ENCODE measurements at places on chromosomes 3 and 15.

DNA sequence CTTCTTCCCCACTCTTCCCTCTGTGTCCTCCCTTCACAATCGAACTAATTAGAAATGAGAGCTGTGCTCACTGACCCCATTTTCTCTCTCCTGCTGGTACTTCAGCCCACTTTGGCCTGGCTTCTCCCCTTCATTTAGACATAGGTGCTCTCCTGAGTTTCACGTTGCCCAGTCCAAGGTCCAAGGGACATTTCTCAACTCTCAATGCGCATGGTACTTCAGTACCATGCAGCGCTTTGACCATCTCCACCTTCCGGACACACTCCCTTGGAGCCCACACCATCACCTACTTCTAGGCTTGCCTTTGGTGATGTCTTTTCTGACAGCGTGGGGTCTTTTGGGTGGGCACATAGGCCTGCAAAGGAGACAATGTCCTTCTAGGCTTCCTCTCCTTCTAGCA lies 99.7 kb downstream of the ABHD5 start:
- no peak for DNase-seq

DNA sequence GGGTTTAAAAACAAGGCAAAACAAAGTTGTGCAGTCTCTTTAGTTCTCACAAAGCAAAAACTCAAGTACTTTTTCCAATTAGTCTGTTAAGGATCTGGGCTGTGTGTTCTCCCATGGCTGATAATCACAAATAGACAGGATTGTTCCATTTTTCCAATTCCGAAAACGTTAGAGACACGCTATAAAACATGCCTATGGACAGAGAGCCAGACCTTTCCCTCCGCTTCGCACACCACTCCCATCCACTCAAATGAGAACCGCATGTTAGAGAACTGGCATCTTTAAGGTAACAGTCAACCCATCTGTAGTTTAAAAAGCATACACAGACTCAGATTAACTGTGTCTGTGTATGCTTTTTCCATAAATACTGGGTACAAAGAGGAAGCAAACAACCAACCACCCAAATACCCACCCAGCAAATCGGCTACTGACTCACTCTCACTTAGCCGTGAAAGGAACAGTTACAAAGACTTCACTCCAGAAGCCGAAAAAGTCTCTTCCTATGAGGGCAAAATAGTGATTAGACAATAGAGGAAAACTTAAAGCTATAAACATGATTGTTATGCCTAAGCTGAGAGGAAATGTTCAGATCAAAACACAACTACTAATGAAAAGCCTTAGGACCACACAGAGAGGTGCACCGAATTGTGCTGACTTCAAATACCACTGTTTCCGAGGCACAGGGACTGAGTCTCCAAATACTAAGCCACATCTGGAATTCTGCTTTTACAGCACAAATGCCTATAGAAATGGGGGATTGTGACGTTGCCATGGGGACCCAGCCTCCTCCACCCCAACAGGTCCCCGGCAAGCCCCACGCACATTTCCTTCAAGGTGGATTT lies 36.1 kb downstream of the IL17RD start:
- no peak for DNase-seq

DNA sequence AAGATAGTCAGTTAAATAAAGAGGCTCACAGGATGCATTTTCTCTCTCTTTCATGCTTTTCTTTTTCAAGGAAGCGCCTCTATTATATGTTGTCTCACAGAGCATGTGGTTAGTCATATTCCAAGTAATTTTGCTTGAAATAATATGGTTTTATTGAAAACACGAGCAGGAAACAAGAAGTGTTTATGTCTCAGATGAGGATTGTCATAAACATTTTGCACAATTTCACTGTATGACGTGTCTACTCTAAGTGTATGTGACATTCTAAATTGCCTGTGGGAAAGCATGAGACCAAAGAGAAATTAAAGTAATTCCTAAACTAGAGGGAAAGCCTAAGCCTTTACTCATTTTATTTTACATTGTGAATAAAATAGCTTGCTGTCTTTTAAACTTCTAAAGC lies 818.6 kb downstream of the EPHA3 start:
- DNase-seq, result no peak

DNA sequence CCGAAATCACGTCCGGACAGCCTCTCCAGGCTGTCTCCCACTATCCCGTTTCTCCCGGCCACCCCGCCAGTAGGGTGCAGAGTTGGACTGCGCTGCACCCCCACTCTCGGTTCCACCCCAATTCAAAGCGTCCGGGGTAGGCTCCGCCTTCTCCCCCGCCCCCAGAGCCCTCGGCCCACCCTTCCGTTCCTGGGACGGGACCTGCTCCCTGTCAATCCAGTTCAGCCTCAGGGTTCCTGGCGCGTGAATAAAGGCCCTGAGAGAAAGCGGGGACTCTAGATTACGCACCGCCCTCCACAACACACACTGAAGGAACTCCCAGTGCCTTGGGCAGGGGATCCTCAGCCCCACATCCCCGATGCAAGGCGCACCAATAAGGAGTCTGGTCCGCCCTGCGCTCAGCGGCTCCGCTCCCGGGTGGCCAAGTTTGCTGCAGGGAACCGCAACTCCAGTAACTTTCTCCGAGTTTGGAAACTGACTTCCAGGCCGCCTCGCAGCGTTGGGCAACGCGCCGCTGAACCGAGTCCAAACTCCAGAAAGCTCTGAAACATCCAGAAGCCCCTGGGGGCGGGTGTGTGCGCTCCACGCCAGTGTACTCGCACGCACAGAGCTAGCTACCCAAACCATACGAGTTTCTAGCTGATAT lies 1.9 kb downstream of the ADAMTS9 start:
- peak; percentile 66 for DNase-seq

DNA sequence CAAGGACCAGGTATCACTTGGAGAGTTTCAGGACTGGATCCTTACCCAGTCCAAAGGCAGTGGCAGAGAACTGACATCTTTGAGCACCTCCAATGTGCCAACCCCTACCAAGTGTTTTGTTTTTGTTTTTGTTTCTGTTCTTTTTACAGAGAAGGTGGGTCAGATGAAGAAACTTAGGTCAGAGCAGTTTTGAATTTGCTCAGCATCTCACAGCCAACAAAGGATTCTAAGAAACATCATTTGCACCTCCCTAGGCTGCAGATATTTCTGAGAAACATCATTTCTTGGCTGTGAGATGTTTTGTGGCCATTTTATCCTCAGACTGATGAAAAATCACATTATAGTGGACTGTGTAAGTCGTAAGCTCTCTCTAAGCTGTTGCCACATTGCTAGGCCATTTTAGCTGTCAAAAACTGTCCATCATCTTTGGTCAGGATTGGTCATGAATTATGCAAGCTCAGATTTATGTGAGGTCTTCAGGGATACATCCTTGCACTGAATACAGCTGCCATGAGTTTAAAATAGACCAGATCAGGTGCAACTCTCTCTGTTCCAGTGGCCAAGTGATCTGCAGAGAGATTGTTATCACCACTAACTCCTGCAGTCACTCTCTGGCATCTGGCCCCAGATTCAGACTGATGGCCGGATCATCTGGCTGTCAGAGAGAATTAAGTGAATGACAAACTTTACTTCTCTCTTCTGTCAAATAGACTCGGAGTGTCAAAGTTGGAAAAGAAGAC lies 341.5 kb downstream of the EPHB1 start:
- DNase-seq, result no peak

GRCh38 chr15:33370623-33371020 lies 59.9 kb downstream of the RYR3 start:
- no peak for DNase-seq

DNA sequence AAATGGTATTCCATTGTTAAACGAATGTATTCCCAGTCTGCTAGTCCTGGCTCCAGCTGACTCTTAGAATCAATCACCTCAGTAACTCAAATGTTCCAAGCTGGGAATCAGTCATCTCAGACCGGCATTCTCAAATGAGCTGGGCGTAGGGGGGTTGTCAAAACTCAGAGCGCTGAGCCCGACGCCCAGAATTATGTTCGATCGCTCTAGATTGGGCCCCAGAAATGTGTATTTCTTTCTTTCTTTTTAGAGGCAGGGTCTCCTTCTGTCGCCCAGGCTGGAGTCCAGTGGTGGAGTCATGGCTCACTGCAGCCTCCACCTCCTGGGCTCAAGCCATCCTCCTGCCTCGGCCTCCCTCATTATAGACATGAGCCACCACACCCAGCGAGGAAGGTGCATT lies 99.3 kb upstream of the IGF1R start:
- no peak for DNase-seq

- peak; percentile 23 for DNase-seq
These were observed 57.6 kb upstream of the ATP11B start for GRCh38 chr3:182735672-182736071.

DNA sequence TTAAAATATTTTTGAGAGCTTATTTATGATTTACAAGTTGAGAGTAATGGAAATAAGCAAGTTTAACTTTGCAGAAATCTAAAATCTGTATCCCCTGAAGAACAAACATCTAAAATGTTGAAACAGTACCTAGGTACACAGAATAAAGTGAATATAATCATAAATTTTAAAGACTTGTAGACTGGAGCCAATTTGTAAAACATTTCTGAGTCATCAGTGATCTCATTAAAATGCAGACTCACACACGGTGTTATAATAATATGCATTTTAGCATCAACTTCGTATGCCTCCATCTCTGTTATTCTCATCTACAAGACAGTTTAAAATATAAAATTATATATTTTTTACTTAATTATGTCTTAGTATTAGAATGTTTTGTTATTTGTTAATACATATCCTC lies 399.5 kb upstream of the GOLIM4 start:
- DNase-seq, result no peak

- DNase-seq, result no peak
These were observed 12.5 kb downstream of the SSR3 start for GRCh38 chr3:156542101-156543042.

GRCh38 chr3:183566880-183567279 lies 11.4 kb upstream of the KLHL6 start:
- no peak for DNase-seq

DNA sequence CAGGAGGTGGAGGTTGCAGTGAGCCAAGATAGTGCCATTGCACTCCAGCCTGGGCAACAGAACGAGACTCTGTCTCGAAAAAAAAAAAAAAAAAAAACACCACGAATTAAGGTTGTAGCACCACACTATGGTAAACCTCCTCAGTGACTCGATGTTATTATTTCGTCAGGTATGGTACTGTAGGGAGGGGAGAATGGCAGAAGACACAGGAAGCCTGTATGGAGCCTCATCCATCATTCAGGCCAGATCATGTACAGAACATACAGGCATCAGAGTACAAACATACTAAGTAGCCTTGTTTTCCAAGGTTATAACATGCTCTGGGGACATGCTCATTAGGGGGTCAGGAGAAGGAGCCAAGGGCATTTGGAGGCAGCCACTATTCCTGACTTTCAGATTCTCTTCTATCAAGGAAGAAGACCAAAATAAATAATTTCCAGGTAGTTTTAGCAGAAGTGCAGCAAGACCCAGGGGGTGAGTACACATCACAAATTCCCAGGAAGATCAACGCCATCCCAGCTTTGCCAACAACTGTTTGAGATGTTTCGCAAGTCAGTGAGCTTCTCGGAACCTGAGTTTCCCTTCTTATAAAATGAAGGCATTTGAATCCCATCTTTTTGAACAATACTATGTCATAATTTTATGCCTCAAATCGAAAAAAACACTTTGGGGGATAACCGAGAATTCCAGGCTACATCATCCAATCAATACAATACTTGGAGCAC lies 79.8 kb downstream of the FOXP1 start:
- DNase-seq, result peak; percentile 46

GRCh38 chr3:58487140-58487886 lies 4.6 kb upstream of the KCTD6 start:
- DNase-seq, result peak; percentile 38

DNA sequence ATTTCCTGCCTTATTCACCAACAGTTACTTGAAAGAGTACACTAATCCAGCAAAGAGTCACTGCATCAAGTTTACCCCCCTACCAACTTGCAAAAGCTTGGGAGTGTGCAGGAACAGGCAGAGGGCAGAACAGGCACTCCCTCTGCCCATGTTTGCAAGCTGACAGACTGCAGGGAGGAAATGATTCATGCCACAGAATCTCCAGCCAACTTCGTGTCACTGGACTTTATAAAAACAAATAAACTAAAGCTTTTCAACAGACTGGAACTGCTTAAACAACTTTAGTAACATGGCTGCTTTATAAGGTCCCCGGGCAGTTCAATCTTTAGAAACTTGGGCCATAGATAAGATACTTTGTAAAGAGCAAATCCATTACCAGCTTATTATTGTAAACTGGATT lies 129.5 kb downstream of the THRB start:
- no peak for DNase-seq

GRCh38 chr3:126305427-126305826 lies 51.8 kb downstream of the KLF15 start:
- DNase-seq, result no peak

- DNase-seq, result no peak
These were observed 55.8 kb downstream of the SUMF1 start for GRCh38 chr3:4411236-4411635.

GRCh38 chr3:190514413-190515153 lies 698 bp downstream of the IL1RAP start:
- DNase-seq, result no peak

GRCh38 chr3:11195721-11196332 lies 41.5 kb downstream of the HRH1 start:
- DNase-seq, result peak; percentile 44

- DNase-seq, result no peak
These were observed 210.2 kb downstream of the THSD4 start for GRCh38 chr15:71325481-71325880.

DNA sequence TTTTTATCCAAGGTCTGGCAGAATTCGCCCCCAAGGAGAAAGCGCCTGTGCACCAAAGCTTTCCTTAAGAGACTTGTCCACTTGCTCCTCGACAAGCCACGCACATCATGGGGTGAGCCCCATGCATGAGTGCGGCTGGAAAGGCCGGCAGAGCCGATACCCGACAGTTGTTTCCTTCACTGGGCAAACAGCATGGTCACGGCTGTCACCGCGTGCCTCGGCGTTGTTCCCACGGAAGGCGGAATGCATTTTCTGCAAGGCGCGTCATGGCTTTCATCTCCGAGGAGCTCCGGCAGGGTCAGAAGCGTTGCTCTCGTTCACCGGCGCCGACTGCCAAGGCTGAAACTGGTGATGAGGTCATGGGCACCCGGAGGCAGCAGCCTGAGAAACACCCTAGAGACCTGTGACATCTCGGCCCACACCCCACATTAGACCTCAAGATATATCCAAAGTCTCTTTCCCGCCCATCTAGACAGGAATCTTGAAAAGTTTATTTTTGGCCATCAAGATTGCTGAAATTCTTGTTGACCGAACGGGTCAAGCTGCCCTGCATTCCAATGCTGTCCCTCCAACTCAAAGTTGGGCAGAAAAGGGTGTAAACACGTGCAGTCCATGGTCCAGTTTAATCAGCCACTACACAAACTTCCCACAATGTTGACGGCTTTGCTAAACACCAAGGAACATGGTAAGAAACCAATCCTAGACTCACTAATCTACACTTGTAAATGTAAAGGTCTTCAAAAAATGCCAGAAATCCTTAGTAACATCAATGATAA lies 604 bp upstream of the TJP1 start:
- DNase-seq, result peak; percentile 53
